ENCODE measurements at places on chromosomes 2 and 18. TPM values are rescaled to one million over a fixed set of nuclear protein-coding genes. Genes with fewer than 3 reads are reported as not detected.

DNA sequence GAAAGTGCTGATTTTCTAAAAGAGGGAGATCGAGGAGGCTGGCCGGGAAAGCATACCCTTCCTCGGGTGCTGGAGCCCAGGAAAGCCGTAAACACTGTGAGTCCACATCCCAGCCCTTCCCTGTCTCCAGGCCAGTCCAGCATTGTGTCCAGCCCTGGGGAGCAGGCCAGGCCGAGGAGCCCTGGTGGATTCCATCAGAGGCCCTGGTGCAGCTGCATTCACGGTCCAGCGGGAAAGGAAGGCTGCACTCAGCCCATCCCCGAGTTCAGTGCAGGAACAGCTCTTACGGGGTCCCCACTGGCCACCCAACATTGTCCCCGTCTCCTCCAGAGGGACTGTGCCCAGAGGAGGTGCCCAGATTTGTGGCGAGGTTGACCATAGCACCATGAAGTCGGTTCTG is 218.6 kb downstream of the KLHL29 start:
- no peak overlapping the region for H3K4me3 ChIP-seq
- peaks cover 4% of the 10 kb centered on the region for H3K36me3 ChIP-seq
- DNase-seq, result peak; percentile 64

DNA sequence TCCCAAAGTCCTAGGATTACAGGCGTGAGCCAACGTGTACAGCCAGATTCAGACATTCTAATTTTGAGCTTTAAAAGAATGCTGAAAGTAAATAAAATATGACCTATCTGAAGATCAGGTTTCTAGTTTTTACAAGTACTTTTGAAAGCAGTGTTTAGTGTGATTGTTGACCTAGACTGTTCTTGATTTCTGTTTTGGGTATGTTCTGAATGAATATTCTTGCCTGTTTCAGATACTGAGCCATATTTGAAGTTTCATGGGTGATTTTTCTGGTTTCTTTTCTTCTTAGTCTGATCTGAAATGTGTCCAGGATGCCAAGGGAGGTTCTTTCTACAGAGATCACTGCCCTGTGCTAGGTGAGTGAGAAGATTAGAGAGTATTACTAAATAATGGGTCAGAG is 37.2 kb downstream of the MIB1 start:
- no peaks in the 10 kb centered on the region for H3K27me3 ChIP-seq
- DNase-seq, result no peak
- no peak overlapping the region for H3K4me3 ChIP-seq

GRCh38 chr2:55119711-55120487 is 69.6 kb upstream of the RTN4 start:
- peaks cover 3% of the 10 kb centered on the region for H3K36me3 ChIP-seq
- peak overlapping the region; percentile 47 for H3K4me3 ChIP-seq
- no peak for DNase-seq
- H3K4me1 ChIP-seq, result peaks cover 77% of the 10 kb centered on the region
- H3K27me3 ChIP-seq, result no peaks in the 10 kb centered on the region
- H3K27ac ChIP-seq, result peak overlapping the region; percentile 89

- DNase-seq, result no peak
- no peak overlapping the region for H3K27ac ChIP-seq
- H3K27me3 ChIP-seq, result peaks cover 35% of the 10 kb centered on the region
- H3K36me3 ChIP-seq, result no peaks in the 10 kb centered on the region
These were observed 459 bp upstream of the ATP6V1C2 start for GRCh38 chr2:10720947-10721395.

DNA sequence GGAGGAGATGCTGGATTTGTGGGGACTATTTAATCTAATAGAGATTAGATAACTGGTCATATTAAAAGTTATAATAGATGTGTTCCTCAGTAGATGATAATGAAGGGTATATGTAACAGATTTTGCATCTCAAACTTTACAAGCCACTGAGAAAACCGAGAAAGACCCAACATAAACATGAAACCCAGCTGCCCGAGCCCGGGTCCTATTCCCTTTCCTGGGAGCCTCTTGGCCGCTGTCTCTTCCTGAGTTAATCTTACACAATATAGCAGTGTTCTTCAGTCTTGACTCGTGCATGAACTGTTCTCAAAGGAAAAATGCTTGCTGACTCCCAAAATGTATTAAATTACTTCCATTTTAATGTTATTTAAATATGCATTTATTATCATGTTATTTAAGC is 94.5 kb downstream of the COPS8 start:
- H3K4me1 ChIP-seq, result peaks cover 72% of the 10 kb centered on the region
- DNase-seq, result no peak
- peaks cover 3% of the 10 kb centered on the region for H3K36me3 ChIP-seq

GRCh38 chr2:56009758-56010458 is 86.3 kb upstream of the EFEMP1 start:
- H3K36me3 ChIP-seq, result no peaks in the 10 kb centered on the region
- no peak overlapping the region for H3K27ac ChIP-seq
- peaks cover 11% of the 10 kb centered on the region for H3K27me3 ChIP-seq
- H3K4me1 ChIP-seq, result no peaks in the 10 kb centered on the region
- no peak overlapping the region for H3K4me3 ChIP-seq
- DNase-seq, result no peak

GRCh38 chr2:199869227-199869541 is 18.2 kb upstream of the FTCDNL1 start:
- H3K4me3 ChIP-seq, result no peak overlapping the region
- H3K27ac ChIP-seq, result no peak overlapping the region
- peaks cover 7% of the 10 kb centered on the region for H3K27me3 ChIP-seq

DNA sequence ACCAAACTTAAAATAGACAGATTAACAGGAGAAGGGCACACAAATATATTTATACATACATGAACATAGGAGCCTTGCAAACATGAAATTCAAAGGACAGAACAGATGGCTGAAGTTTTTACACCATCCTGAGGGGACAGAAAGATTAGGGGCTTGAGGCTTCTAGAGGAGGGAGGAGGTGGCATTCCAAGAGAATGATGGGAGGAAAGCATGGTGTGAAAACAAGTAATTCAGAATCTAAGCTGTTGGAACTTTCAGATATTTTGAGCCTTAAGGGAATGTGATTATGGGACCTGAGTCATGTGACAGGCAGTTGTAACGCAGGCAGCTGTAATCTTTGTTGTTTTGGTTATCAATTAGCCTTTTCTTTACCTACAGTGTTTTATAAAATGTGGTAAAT is 225.2 kb upstream of the SPOPL start:
- peaks cover 32% of the 10 kb centered on the region for H3K4me1 ChIP-seq
- no peak for DNase-seq
- no peaks in the 10 kb centered on the region for H3K36me3 ChIP-seq

- peaks cover 6% of the 10 kb centered on the region for H3K36me3 ChIP-seq
- H3K4me1 ChIP-seq, result peaks cover 29% of the 10 kb centered on the region
- no peak for DNase-seq
- no peaks in the 10 kb centered on the region for H3K27me3 ChIP-seq
- H3K4me3 ChIP-seq, result no peak overlapping the region
These were observed 50.9 kb downstream of the SOS1 start for GRCh38 chr2:39069890-39070465.

GRCh38 chr18:58350526-58350925 is 278.4 kb downstream of the ALPK2 start:
- no peaks in the 10 kb centered on the region for H3K4me1 ChIP-seq
- no peak overlapping the region for H3K4me3 ChIP-seq
- H3K27ac ChIP-seq, result no peak overlapping the region
- DNase-seq, result no peak

GRCh38 chr18:49359732-49360444 is 100.6 kb downstream of the DYM start:
- peak overlapping the region; percentile 86 for H3K27ac ChIP-seq
- no peaks in the 10 kb centered on the region for H3K27me3 ChIP-seq
- H3K4me1 ChIP-seq, result peaks cover 19% of the 10 kb centered on the region
- no peak for DNase-seq
- H3K4me3 ChIP-seq, result no peak overlapping the region

- H3K36me3 ChIP-seq, result peaks cover 2% of the 10 kb centered on the region
- peak overlapping the region; percentile 38 for H3K27ac ChIP-seq
- H3K27me3 ChIP-seq, result no peaks in the 10 kb centered on the region
- H3K4me3 ChIP-seq, result no peak overlapping the region
- DNase-seq, result no peak
These were observed 321.5 kb downstream of the SLC8A1 start for GRCh38 chr2:40130251-40130994.

DNA sequence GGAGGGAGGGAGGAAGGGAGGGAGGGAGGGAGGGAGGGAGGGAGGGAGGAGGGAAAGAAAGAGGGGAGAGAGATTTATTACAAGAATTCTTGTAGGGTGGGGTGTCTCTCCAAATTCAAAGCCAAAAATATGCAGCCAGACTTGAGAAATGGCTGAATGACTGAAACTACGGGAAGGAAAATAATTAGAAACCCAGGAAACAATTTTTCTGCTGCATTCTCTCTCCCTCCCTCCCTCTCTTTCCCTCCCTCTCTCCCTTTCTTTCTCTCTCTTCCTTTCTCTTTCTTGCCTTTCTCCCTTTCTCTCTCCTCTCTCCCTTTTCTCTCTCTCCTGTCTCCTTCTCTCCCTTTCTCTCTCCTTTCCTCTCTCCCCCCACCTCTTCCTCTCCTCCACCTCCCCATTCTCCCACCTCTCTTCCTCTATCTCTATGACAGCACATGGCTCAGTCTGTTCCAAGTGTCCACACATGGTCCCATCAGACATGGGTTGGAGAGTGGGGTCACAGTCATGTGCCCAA is 218.7 kb downstream of the C1D start:
- H3K27me3 ChIP-seq, result no peaks in the 10 kb centered on the region
- H3K27ac ChIP-seq, result no peak overlapping the region
- peaks cover 13% of the 10 kb centered on the region for H3K4me1 ChIP-seq
- no peak overlapping the region for H3K4me3 ChIP-seq
- DNase-seq, result no peak
- H3K36me3 ChIP-seq, result no peaks in the 10 kb centered on the region

DNA sequence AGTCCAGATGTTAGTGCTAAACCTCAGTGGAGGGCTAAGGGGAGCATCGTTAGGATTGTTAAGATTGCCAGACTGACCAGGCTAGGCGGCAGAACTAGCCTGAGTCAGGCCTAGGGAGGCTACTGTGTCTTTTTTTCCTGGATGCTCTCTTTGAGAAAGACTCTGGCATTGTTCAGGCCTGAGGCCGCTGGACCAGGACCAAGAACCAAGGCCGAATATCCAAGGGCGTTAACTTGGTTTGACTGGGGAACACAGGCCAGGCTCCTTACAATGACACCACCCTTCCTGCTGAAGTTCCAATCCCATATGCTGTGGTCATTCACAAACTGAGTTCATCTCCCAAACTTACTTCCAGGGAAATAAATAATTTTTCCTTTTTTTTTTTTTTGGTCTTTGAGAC is 10.6 kb downstream of the HTRA2 start:
- DNase-seq, result no peak
- no peak overlapping the region for H3K4me3 ChIP-seq
- peaks cover 19% of the 10 kb centered on the region for H3K36me3 ChIP-seq
- no peaks in the 10 kb centered on the region for H3K27me3 ChIP-seq

DNA sequence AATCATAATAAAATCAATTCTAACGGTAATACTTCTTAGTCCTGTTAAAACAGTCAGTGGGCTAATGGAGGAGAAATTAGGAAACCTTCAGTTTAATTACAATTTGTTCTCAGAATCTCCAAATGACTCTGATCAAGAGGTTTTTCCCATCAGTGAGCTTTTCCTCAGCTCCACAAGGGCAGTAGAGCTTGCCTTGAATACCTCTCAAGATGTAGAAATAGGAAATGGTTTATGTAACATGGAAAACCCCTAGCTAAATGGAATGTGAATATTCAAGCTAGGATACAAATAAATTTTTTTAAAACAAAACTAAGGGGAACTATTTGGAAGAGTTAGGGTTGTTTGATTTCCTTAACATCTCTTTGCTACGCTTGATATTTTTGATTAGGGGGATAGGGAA is 87.5 kb downstream of the PLEKHM3 start:
- H3K4me3 ChIP-seq, result no peak overlapping the region
- peaks cover 4% of the 10 kb centered on the region for H3K4me1 ChIP-seq
- H3K27ac ChIP-seq, result no peak overlapping the region
- H3K36me3 ChIP-seq, result peaks cover 2% of the 10 kb centered on the region
- no peak for DNase-seq

- peaks cover 16% of the 10 kb centered on the region for H3K4me1 ChIP-seq
- no peak overlapping the region for H3K27ac ChIP-seq
- H3K27me3 ChIP-seq, result no peaks in the 10 kb centered on the region
- no peaks in the 10 kb centered on the region for H3K36me3 ChIP-seq
These were observed 487.6 kb downstream of the THSD7B start for GRCh38 chr2:137252934-137253333.

DNA sequence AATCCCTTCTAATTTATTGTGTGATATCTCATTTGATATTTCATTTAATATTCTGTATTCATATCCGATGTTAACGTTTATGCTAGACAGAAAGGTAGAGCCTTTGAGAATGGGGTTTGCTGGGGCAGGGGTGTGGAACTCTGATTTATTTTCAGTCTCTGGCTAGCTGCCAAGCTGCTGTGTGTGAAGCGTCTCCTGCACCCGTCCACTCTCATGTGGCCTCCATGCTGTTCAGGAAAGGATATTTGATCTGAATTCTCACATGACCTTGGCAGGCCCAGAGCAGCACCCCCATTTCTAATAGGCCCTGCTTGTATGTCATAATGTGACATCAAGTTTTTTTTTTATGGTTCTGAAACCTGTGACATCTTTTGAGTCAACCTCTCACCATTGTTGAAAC is 1.6 kb downstream of the IL1R1 start:
- peak overlapping the region; percentile 80 for H3K4me3 ChIP-seq
- H3K27ac ChIP-seq, result no peak overlapping the region
- DNase-seq, result no peak

DNA sequence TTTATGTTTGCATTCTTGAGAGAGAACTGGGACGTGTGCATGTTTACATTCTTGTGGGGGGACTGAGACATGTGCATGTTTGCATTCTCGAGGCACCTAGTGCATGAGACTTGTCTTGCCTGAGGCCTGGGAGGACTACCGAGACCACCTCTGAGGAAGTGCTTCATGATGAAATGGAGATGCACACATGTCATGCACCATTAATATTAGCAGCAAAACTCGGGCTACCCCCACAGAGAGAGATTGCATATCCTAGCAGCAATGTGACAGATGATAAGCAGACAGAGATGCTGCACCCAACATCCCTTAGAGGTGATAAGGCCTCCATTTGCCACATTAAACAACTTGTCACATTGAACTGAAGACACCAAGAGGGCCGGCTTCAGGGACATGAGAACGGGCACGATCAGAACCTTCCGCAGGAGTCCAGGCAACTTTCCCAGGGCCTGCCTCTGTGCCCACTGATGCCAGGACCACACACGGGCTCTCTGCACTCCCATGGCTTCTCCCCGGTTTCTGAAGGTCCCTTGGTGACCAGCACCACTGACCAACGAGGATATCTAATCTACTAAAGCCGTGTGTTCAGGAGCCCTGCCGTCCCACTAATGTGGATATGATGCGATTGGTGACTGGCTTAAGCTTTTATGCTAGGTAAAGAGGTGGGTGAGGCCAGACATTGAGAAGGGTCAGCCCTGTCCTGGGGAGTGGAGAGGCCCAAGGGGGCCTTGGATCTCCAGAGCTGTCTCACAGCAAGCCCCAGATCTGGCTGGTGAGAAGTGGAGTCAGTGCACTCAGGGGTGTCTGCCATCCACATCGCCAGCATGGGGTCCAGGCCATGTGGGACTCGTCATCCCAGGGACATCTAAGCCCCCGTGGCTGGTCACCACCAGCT is 208.3 kb downstream of the NDUFA10 start:
- no peak overlapping the region for H3K4me3 ChIP-seq
- H3K4me1 ChIP-seq, result no peaks in the 10 kb centered on the region
- no peak overlapping the region for H3K27ac ChIP-seq
- H3K27me3 ChIP-seq, result peaks cover 11% of the 10 kb centered on the region

The TM4SF20 gene
- total RNA-seq, result not detected

The ERICH2 gene
- 2.6 TPM for total RNA-seq

The MERTK gene
- total RNA-seq, result 3.1 TPM

The CRACDL gene
- 17.0 TPM for total RNA-seq

The GAD1 gene
- not detected for total RNA-seq

The INHA gene
- total RNA-seq, result 2.7 TPM

Measured in chondrocyte (in vitro differentiated cells).